Fibroblast of pulmonary artery (primary cell): ENCODE measurements at places on chromosomes 16 and 17.

DNA sequence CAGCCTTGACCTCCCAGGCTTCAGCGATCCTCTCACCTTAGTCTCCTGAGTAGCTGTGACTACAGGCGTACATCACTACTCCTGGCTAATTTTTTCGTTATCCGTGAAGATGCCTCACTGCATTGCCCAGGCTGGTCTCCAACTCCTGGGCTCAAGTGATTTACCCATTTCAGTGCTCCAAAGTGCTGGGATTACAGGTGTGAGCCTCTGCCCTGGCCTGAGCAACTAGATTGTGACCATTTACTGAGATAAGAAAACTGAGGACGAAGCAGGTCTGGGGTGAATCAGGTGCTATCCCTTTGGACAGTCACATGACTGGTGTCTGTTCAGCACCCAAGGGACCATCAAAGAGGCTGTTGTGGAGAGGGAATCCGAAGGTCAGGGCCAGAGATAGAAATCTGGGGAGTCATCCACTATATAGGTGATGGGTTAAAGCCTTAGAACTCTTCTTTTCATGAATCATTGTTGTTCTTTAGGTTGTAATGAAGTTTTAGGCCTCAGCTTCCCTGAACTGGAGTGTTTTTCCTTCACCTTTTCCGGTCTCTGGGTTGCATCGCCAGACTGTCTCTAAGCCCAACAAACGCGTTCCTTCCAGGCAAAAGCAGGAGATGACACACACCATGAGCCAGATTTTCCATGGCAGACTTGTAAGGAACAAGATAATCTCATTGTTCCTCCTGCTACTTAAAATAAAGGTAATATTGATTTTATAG, 62.5 kb downstream of the FTO start:
- DNase-seq = peak; percentile 63

DNA sequence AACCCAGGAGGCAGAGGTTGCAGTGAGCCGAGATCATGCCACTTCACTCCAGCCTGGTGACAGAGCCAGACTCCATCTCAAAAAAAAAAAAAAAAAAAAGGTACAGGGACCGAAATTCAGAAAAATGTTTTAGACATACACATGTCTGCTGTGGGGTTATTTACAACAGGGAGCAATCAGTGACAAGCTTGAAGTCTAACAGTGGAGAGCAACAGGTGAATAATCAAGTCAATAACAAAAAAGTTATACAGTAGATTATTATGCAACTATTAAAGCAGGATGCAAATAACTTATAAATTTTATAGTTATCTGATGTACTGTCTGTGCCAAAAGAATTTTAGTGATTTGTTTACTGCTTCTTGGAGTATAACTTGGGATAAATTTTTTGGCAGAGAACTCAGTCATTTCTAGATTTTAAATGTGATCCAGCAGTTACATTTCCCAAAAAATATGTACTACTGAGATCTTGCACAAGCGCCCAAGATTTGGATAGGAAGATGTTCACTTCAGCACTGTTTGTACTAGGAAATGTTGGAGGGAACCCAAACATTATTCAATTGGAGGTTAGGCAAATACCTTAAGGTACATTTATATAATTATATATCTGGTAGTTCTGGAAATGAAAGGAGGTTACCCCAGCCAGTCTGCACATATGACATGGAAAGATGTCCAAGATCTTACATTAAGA, 34.1 kb downstream of the EEF2K start:
- peak; percentile 68 for DNase-seq

GRCh38 chr17:59311051-59311468, 20.4 kb upstream of the YPEL2 start:
- peak; percentile 73 for DNase-seq

DNA sequence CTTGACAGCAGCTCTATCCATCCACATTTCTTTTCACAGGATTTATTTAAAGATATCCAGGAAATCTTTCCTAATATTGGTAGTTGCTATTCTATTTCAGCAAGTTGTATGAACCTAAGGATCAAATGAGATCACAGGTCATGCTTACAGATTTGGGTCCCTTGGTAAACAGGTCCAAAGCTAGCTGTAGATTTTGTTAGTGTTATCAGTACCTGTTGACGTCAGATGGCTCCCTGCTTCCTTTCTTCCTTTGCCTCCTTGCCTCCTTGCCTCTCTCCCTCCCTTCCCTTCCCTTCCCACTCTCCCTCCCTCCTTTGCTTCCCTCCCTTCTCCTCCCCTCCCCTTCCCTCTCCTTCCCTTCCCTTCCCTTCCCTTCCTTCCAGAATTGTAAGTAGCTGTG, 76.6 kb downstream of the EFCAB13 start:
- DNase-seq = no peak
